ENCODE measurements at places on chromosomes 12 and 14.
A peak's percentile ranks its signal among the peaks of the same experiment; 100 is the strongest.

- DNase-seq = no peak
Measured at GRCh38 chr12:69885658-69886057, 60.6 kb downstream of the MYRFL start.

DNA sequence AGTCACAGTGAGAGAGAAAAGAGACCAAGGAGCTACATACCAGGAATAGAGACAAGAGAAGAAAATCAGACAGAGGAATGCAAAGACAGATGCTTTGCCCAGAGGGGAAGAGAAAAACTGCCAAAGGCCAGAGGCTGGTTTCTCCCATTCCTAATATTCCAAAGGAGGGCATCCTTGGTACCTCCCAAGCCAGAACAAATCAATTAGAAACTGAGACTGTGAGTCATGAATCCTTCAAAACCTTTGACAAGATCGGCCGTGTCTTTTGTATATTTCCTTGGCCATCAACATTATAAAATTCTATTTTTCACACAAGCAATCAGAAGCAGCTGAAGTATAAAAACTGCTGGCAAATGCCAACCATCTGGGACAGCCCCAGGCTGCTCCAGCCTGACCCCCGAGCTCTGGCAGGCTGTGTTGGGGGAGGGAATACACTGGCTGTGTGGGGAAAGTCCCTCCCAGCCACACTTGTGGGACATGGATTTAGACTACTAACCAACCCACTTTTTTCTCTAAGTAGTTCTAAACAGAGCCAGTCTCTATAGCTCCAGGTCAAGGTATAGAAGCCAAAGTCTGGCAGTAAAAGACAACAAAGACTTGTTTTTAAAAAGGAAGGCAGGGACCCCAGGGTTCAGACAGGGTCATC is 13.7 kb downstream of the POMT2 start:
- DNase-seq = no peak

DNA sequence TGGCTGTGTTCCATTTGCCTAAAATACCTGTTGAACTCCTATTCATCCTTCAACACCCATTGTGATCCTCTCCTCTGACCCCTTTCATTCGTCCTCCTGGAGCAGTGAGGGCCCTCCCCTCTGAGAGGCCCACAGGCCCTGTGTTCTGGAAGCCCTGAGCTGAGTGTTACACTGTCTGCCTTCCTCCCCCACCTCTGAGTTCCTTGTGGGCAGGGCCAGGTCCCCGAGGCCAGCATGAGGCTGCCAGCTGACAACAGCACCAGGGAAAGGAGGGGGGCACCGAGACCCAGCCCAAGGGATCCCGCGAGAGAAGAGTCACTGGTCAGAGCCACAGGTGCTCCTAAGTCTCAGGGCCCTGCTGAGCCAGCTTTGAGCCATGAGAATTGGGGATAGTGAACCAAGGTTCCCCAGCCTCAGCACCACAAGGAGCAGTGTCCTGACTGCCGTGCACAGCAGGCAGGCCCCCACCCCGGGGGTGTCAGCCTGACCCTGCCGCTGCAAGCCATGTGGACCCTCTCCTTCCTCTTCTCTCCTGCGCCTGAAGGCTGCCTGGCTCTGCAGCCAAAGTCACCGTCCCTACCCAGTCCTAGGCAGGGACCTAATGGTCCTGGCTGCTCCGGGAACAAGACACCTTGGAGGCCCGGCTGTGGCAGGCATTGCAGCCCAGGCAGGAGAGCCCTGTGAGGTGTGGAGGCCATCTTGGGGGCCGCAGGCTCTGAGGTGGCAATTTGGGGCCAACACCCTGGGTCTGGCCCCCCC is 52.5 kb downstream of the BEGAIN start:
- DNase-seq = no peak

DNA sequence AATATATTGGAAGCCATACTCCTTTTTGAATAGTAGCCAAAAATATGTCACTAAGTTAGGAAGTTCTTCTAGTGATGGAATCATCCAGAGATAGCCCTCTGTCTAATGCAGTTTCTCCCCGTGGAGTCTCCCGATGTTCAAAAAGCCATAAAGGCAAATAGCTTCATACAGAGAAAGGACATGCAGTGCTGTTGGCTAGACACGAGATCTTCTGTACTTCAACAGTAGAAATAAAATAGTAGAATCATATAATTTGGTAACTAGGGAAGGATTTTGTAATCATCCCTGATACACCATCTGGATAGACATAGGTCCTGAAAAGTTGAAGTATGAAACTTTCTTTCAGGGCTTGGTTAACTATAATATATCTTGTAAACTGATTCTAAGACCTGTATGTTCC is 27.6 kb downstream of the LRFN5 start:
- no peak for DNase-seq

DNA sequence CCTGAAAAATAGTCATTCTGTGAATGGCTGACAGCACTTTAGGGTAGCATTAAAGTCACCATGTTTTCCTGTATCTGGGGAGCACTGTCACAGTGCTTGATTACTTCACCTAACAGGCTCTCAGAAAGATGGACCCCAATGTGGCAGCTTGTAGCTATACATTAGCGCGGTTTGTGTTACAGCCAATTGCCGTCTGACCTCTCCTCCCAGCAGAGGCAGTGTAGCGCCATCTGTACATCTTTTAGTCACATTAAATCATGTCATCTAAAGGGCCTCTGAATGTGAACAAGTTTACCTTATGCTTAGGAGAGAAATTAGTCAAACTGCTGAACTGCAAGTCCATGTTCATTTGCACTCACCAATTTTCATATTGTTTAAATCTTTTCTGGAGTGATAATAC is 113.7 kb downstream of the LMO3 start:
- DNase-seq = no peak

DNA sequence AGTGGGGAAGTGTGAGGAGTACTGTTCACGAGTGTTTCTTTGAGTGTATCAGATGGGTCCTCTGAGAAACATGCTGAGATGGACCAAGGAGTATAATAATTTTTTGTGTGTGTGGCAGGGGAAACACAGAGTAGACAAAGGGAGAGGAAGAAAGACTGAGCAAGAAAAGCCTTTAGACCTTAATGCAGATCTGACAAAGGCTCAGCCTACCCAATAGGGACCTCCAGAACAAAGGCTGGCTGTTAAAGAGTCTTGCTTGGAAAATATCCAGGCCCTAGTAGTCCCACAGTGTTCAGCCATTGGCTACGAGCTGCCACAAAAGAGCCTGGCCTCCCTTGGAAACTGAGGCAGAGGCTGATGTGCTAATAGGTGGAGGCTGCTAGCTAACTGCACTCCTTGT is 13.5 kb downstream of the COQ5 start:
- DNase-seq = no peak

GRCh38 chr14:64053694-64054669 is 201.2 kb downstream of the SYNE2 start:
- DNase-seq = no peak

- DNase-seq = no peak
Measured at GRCh38 chr14:64442300-64442988, 22.9 kb upstream of the AKAP5 start.

GRCh38 chr12:92496790-92497189 is 206.0 kb upstream of the PLEKHG7 start:
- no peak for DNase-seq

- no peak for DNase-seq
Measured at GRCh38 chr14:81859046-81859445, 325.4 kb upstream of the SEL1L start.

DNA sequence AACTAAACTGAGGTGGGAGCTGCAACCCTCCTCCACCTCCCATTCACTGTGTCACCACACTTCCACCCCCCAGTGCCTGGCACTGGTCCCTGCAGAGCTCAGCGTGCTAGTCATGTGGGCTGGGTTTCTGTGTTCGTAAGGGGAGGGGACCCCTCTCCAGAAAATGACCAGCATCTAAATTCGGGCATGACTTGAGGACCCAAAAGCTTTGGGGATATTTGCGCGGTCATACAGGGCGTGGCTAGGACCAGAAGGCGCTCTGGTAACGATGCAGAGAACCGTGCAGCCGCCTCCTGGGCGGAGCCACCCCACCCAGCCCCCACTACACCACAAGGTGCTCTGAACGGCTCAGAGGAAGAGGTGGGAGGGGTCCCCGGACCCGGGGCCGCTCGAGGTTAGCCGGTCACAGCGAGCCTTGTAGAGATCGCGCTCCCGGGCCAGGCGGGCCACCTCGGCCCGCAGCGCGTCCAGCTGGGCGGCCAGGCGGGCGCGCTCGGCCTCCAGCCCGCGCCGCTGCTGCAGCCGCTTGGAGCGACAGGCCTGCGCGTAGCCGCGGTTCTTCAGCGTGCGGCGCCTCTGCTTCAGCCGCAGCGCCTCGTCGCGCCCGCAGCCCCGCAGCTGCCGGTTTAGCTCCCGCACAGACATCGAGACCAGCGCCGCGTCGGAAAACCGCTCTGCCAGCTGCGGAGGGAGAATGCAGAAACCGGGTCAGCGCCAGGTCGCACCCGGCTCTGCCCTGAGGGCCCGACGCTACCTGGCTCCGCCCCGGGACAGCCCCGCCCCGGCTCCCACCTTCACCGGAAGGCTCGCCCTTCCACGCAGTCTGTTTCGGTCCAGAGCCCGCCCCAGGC is 9.8 kb downstream of the CPNE6 start:
- peak; percentile 80 for DNase-seq

DNA sequence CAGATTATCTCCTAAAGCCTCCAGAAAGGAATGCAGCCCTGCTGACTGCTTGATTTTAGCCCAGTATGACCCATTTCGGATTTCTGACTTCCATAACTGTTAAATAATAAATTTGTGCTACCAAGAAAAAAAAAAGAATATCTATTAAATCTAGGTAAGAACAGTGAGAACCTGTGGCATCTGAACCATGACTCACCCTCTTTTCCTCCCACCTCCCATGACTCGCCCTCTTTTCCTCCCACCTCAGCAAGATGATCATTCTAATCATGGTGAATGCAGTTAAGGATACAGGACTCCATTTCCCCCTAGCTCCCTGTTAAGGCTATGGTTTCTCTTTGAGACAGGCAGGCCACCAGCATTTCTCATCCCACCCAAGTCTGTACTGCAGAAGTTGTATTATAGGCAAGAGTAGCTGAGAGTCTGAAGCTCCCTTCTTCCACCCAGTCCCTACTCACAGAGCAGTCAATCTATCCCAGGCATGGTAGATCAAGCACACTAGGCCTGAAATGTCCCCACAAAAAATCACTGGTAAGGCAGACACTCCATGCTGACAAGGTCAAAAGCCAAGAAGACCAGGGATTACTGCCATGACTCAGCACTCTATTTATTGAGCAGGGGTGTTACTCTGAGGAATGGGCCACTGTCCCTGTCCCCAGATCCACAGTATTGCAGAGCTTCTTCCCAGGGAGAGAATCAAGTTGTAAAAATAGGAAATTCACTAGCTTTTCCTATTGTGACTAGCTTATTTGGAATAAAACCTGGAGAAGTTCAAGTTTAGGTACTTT is 188.9 kb downstream of the ADAMTS20 start:
- DNase-seq = no peak

DNA sequence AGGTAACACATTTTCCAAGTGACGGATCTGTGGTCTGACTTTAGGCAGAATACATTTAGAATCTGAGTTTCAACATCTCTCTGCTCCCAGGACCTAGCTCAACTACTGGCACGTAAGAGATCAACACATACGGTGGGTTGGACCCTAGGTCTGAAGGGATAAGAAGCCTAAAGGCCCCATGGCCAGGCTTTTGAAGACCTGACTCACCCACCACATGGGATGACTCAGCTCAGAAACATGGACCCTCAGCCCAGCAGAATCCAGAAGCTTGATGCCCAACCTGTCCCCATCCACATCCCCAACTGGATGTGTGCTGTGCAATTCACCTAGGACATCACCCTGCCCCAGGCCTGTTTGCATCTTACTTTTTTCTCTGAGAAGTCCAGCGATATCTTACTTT is 770.2 kb downstream of the BCL11B start:
- no peak for DNase-seq

GRCh38 chr14:105118646-105119407 is 49.7 kb downstream of the JAG2 start:
- no peak for DNase-seq

DNA sequence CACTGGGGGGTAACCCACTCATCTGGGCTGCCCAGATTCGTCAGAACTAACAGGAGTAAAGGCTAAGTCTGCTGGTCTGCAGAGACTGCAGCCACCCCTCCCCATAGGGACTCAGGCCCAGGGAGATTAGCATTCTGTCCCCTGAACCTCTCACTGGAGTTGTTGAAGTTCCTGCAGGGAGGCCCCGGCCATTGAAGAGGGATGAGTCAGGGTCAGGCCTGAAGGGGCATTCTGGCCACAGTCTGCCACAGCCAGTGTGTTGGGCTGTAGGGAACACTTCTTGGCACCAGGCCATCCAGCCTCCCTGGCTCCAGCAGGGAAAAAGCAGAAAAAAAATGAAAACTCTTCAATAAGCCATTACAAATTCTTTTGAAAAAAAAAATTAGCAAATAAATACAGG is 35.3 kb downstream of the KLRK1 start:
- DNase-seq = no peak

DNA sequence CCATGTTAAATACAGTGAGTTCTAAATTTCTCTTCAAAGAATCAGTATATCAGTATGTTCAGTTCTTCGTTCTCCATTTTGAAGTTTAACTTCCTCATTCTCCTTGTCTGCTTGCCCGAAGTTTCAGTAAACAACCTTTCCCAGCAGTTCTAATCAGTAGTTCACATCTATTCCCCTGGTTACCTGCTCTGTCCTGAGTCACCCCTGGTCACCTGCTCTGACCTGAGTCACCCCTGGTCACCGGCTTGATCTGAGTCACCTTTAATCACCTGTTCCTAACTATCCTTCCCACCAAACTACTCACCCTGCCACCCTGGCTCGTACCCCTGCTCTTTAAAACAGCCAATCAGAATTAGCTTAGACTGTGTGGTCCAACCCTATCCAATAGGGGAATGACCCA is 9.4 kb upstream of the OR10G3 start:
- DNase-seq = no peak

GRCh38 chr12:48296586-48297282 is 54.0 kb downstream of the ZNF641 start:
- DNase-seq = peak; percentile 57

DNA sequence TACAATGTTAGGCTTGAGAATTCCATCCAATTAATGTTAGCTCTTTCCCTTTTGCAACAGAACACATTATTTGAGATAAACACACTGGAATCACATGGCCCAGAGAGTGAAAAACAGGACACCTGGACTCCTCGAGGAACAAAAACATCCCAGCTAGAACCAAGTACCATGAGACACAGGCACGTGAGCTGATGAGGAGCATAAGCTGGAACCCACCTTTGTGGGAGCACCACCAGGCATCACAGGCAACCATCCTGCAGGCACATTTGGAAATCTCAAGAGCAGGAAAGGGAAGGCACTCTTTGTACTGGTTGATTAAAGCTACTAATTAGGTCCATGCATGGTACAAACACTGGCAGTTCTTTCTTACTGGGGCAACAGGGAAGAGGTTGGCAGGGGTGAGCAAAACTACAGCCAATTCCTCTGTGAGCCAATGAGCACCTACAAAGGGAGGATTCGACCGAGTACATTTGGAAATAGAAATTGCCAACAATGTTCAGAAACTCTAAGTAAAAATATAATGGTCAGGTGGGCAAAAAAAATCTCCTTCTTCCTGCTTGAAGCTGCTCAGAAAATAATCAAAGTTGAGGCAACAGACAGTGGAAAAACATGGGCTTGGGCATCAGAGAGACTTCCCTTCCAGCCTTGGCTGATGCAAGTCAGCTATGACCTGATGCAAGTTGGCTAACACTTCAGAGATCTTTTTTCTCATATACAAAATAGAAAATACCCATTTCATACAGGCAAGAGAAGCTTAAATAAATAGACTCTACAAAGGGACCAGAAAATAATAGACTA is 216.7 kb downstream of the NUAK1 start:
- no peak for DNase-seq

GRCh38 chr12:21296751-21297406 is 37.8 kb downstream of the SLCO1A2 start:
- no peak for DNase-seq

GRCh38 chr12:99772274-99772673 is 124.7 kb downstream of the GARIN6 start:
- no peak for DNase-seq

Measured in stimulated activated CD4-positive, alpha-beta T cell treated with anti-CD3 and anti-CD28 coated beads, Interleukin-2, amount 100 ng/mL, for 24 hours (primary cell).